ENCODE measurements at places on chromosomes 4 and X.

GRCh38 chrX:154758696-154759095 lies 4.0 kb upstream of the DKC1 start:
- DNase-seq = no peak

- no peak for DNase-seq
These were observed 240.0 kb downstream of the FRMPD4 start for GRCh38 chrX:12378253-12378652.

GRCh38 chr4:80195441-80196140 lies 1.7 kb upstream of the PRDM8 start:
- DNase-seq = no peak

DNA sequence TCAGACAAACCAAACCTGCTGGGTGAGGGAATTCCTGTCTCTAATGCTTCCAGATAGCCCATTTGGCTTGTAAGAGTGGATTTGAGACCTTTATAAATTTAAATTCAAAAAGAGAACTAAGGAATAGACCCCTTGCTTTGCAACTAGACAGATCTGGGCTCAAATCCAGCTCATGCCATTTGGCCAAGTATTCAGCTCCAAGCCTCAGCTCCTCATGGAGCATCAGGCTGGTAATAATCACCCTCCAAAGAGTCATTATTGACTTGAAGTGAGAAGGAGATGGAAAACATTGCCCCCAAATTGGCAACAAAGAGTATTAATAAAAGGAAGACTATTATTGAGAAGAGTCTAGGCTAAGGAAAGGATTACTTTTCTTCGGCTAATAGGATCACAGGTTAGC lies 134.7 kb downstream of the PDE5A start:
- no peak for DNase-seq

DNA sequence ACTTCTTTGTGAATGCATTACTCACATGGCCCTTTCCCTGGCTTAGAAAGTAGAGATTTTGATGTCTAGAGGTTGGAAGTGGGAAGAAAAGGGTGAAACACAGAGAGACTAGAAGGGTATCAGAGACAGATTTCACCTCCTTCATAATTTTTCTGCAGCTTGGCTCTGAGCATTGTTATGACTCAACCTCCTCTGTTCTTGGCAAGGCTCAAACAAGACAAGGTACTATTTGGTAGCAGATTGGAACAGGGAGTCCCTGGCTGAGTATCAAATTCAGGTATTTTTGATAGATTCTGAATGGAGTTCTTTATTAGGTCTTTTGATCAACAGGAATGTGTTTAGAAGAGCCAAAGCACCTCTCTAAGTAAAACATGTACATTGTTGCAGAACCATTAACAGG lies 146.3 kb upstream of the CHRDL1 start:
- DNase-seq = no peak

DNA sequence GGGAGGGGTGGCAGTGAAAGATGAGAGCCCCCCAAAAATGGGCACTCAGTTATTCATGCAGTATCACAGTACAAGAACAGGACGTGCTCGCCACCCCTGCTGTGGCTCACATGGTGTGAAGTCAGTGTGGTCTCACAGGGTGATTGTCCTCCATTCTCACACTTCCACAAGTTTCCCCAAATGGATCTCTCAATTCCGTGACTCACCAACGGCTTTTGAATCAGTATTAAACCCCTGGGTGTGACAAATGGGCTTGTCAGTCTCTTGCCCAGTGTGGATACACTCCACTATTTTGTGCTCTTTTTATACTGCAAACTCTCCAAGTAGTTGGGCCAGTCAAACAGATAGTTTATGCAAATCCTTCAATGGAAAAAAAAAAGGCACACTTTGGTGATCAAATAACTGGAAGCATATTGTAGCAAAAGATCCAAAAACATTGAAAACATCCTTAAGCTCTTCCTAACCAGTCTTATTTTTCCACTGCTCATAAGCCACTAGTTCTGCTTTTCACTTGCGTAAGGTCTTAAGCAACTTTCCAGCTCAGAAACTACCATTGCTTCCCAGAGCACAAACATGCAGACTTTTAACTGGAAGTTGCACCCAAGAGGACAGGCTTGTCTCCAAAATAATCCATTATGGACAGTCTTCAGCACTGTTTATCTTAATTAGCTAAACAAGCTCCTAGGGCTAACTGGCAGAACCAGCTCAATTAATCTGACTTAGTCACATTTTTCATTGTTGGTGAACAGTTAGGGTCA lies 365.7 kb downstream of the PPP3CA start:
- no peak for DNase-seq

DNA sequence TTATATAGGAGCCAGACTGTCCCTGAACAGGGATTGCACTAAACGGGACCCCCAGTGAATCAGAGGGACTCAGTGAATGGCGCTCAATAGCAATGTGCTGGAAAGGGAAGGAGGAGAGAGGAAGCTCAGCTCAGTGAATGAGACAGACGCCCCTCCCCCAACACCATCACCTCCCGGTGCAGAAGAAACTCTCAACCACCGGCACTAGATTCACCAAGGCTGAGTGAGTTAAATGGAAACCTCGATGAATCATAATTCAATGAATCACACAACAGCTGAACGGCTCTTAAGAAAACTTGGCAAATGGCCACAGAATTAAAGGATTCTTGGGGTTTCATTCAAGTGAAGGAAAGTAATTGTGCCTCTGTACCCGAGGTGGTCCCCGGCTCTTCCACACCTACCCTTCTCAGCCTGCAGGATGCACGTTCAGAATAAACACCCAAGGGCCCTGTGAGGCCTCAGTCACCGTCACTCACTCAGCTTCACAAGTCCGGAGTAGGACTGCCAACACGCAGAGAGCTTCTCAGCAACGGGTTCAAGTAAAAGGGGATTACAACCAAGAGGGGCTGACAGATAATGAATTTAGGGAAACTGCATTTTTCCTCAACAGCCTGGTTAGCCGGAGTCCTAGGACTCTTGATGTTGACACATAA lies 29.3 kb downstream of the CRMP1 start:
- DNase-seq = no peak

DNA sequence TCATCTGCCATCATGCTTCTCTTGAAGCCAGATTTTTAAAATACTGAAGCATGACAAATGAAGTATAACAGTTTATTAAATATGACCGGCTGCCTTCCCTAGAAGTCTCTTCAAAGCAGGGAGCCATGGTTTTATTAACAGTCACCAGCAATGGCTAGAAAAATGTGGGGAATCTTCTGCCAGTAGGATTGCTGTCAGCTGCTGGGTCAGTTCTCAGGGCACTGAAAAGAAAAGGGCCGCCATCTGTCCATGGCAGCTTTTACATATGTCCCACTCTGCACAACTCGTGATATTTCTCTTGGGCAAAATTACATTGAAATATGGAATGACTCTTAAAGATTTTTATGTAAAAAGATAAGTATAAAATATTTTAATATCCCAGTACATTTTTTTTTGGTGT lies 2.8 kb downstream of the CCNG2 start:
- no peak for DNase-seq

GRCh38 chr4:162274354-162274753 lies 110.6 kb upstream of the FSTL5 start:
- DNase-seq = no peak

DNA sequence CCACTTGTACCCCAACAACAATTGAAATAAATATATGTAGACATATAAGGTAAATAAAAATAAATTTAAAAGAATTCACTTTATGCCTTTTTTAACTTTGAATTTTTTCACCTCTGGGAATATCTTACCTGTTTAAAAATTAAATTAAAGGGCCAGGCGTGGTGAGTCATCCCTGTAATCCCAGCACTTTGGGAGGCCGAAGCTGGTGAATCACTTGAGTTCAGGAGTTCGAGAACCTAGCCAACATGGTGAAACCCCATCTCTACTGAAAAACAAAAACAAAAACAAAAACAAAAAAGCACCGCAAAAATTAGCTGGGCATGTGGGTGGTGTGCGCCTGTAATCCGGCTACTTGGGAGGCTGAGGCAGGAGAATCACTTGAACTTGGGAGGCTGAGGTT lies 164.8 kb downstream of the AASDH start:
- DNase-seq = no peak

DNA sequence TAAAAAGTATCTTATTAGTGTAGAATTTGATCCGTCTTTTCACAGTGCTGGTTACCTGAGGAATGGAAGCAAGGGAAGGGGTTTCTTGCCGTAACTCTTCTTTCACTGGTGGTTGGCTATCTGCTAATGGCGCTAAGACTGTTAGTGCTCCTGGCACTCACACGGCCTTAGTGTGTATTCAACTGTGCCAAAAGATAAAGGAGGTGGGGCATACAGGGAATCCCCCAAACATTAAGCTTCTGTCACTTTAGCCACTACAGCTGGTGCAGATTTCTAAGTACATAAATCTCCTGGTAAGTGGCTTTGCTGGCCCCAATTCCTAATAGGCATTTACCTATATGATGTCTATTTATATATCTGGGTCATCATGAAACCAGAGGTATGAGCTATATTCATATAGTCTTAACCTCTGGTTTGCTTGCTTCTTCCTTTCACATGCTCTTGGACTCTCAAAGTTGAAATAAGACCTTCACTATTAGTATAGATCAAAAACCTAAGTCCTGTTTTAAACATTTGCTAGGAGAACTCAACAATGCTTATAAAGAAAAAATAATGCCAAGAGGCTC lies 95.1 kb downstream of the TSPAN7 start:
- no peak for DNase-seq

GRCh38 chrX:24145303-24146186 lies 4.0 kb upstream of the ZFX start:
- no peak for DNase-seq

DNA sequence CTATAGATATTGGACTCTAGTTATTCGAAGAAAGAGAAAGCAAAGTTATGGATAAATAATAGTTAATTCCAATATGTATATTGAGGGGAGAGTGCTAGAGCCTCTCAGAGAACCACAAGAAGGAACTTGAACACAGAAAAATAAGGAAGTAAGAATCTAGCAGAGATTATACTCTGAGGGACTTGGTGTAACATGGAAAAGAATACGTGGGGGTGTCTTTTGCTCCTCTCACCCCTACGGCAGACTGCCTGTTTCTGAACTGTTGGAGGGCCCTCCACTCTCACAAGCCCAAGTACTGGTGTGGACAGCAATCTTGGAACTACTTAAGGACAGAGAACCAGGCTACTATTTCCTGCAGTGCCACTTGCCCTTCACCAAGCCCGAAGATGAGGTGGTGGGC lies 1174.4 kb upstream of the PCDH10 start:
- no peak for DNase-seq

DNA sequence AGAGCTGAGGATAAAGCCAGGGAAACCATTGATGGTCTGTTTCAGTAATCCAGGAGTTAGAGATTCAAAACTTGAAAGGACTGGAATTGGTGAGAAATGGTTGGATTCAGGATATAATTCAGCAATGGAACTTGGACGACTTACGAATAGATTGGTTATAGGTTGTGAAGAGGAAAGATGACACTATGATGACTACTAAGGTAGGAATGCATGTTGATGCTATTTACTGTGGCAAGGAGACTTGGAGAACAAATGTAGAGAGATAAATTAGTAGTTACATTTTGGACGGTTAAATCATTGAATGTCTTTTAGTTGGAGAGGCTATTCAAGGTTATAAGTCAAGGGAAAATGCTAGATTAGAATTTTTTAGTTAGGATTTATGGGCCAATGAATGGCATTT lies 365.4 kb upstream of the TECRL start:
- DNase-seq = no peak

DNA sequence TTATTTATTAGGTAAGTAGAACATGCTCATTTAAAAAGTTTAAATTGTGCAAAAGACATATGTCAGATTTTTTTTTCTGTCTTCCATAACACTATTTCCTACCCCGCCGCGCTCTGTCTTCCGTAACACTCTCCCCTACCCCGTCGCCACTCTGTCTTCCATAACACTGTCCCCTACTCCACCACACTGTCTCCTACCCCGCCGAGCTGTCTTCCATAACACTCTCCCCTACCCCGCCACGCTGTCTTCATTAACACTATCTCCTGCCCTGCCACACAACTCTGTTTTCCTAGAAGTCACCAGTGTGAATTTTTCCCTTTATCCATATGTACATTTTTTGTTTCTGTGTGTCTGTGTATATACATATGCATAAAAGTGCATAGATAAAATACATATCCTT lies 4.4 kb downstream of the MSMO1 start:
- no peak for DNase-seq

- no peak for DNase-seq
These were observed 643.7 kb downstream of the BCOR start for GRCh38 chrX:39453889-39454621.

All from caudate nucleus (tissue), 63 donors.